ENCODE measurements at places on chromosomes 11 and 22. TPM values are rescaled to one million over a fixed set of nuclear protein-coding genes. Genes with fewer than 3 reads are reported as not detected.

DNA sequence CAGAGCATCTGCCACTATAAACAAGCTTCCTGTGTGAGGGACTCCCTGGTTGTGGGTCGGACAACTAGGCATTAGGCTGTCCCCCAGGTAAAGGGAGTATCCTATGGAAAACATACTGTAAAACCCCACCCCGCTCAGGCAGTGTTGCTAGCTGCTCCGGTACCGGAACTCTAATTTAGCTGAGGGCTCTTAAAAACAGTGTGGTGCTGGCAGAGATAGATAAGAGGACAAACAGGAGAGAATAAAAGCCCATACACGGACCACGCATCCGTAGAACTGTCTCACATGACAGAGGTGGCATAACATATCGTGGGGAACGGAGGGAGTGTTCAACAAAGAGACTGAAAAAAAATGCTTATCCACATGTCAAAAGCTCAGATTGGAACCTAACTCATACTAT lies 3.4 kb upstream of the MOGAT2 start:
- no peak for DNase-seq

The CABP2 gene
- total RNA-seq = not detected

The EMID1 gene
- 0.52 TPM for total RNA-seq

DNA sequence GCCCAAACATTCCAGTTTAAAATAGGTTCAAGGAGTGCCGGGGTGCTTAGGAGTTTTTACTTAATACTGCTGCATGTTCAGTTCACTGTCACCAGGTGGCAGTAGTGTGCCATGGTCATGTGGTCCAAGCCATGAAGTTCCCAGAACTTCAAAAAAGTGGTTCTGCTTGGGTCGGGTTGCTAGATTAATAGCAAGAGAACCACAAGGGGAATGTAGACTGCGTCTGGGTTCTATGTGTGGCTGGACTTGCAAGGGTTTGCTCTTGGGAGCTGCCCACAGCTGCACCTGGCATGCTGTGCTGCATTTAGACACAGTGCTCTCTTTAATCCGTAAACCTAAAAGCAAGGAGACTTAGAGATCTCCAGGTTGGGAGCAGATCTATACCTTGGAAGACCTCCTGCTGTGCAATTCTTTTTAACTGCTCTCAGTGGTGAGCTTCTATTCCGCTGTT lies 6.5 kb upstream of the SPON1 start:
- peak; percentile 47 for DNase-seq

DNA sequence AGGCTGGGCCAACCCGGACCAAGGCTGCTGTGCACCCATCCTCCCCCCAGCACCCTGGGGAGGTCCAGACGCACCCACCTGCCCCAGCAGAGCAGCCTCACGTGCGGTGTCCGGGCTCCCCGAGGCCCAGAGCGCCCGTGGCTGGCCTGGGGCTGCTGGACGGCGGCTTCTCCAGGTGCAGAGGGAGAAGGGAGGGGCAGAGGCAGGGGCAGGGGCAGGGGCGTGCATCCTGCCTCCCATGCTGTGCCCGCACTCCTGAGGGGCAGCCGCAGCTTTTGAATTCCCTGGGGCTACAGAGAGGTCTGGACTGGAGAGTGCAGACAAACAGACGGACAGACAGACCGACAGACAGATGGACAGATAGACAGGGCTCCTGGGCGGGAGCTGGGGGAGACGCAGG lies 83.6 kb upstream of the PRR5 start:
- no peak for DNase-seq

DNA sequence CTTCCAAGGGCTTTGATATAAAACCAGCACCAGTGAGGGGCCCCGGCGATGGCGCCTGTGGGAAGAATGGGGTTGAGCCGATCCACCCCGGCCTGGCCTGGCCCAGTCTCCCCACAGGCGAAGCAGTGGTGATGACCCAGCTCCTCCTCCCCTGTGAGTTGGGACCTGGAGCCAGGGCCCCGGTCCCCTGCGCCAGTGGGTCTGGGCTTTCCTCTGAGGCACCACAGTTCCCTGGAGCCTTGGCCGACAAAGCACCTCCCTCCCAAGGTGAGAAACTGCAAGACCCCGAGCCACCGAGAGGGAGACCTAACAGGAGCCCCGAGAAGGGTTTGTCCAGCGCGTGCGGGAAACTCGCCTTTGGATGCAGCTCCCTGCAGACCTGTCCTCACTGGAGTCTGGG lies 942.9 kb downstream of the BRD1 start:
- DNase-seq = no peak

The OR52H1 gene
- total RNA-seq = not detected

GRCh38 chr11:7454854-7455253 lies 30.5 kb upstream of the OLFML1 start:
- no peak for DNase-seq

- DNase-seq = no peak
Measured at GRCh38 chr11:121367001-121367843, 74.7 kb downstream of the SC5D start.

DNA sequence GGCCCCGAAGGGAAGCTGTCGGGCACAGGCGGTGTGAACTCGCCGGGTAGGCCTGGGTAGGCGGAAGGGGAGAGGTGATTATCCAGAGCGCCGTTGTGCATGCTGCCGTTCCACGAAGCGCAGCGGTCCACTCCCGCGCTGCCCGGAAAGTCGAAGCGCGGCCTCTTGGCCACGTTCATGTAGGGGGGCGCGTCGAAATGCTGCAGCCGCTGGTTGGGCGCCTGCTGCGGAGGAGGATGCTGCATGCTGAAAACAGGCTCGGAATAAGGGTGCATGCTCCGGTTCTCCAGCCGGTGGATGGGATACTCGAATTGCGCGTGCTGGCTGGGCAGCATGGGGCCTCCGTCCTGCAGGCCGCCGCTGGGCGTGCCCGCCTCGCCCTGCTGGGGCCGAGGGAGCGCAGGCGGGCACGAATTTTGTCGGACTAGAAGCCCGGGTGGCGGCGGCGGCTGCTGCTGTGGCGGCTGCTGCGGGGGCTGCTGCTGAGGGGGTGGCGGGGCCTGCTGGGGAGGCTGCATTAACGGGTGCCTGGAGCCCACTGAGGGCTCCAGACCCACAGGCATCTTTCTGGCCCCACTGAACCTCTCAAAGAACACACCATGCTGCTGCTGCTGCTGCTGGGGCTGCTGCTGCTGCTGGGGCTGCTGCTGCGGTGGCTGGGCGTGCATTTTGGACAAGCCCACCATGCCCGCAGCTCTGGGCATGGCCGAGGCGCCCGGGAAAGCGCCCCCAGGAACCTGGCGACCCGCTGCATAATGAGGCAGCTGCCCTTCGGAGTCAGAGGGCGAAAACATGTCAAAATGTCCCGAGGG lies 2.3 kb downstream of the MN1 start:
- DNase-seq = no peak

The C11orf87 gene
- not detected for total RNA-seq

GRCh38 chr11:71066311-71066710 lies 186.1 kb downstream of the SHANK2 start:
- DNase-seq = no peak

- DNase-seq = no peak
Measured at GRCh38 chr11:8059571-8060011, 21.4 kb upstream of the TUB start.

DNA sequence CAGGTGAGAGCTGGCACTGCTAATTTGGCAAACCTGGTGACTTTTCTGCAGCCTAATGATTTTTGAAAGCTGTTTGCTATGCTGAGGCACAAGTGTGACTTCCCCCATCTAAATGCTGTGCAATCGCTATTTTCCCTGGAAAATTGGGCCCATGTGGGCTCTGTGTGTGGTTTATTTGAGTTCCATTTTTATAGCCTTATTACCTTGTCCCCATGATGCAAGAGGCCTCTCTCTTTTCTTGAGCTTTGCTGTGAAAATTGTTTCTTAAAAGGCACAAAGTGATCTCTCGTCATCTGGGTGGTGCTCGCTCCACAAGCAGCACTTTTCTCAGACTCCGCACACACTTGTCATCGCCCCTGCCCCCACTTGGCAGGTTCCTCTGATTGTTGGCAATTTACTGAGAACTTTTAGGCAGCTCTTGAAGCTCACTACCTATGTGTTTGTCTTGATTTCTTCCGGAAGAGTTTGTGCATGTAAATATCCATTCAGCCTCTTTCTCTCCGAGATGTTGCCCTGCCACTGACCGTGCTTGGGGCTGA lies 24.9 kb downstream of the BMAL1 start:
- DNase-seq = no peak

DNA sequence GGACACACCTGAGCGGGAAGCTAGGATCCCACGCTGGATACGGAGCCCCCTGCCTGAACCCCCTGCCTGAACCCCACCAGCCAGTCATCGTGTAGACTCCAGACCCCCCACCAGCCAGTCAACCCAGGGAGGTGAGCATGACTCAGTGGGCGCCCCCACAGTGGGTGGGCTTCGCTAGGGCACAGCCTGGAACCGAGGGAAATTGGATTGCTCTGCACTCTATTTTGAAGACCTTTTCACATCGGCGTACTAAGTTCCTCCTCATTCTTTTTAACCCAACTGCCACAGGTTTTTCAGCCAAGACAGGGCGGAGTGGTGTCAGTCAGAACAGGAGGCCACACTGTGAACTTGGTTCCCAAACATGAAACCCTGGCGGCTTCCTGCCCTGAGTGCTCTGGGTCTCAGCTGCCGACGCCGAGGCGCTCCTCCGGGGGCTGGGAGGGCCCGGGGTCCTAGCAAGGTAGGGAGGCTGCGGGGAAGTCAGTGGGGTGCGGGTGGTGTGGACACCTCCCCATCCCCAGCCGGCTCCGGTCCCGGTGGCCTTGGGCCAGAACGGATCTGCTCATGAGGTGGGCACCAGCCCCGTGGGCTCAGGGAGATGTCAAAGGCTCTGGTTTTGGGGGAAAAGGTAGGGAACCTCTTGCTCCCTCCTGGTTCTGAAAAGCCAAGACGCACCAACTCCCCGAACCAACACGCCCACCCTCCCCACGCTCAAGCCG lies 57.0 kb downstream of the BRD1 start:
- DNase-seq = peak; percentile 15

DNA sequence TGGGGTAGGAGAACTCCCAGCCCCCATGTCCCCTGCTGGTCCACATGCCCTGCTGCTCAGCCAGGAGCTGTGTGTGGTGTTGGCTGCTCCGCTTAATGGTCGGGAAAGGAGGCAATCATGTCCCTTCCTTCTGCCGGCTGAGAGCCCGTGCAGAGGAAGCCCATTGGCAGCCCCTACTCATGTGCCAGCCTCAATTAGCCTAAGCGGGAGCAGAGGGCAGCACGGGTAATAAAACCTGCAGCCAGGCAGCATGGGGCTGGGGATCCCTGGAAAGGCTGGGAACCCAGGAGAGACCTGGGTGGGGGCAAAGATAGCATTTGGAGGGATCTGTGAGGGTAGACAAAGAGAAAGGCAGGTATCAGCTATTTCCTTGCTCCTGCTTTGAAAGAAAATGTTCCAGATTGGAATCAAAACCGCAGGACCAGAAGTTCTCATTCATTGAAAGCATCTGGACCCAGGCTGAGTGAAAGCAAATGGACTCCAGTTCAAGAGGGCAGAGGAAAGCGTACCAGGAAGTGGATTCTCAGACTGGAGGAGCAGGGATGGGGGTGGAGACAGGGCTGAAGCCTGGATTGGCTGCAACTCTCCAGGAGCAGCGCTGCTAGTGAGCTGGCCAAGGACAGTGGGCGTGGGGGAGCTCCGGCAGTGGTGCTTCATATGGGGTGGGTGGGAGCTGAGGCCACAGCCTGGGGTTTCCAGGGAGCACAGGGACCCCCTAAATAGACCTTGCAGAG lies 103.4 kb upstream of the NECTIN1 start:
- no peak for DNase-seq

GRCh38 chr11:83034673-83035014 lies 37.1 kb downstream of the RAB30 start:
- DNase-seq = no peak

The B4GALNT4 gene
- total RNA-seq = 2.4 TPM

DNA sequence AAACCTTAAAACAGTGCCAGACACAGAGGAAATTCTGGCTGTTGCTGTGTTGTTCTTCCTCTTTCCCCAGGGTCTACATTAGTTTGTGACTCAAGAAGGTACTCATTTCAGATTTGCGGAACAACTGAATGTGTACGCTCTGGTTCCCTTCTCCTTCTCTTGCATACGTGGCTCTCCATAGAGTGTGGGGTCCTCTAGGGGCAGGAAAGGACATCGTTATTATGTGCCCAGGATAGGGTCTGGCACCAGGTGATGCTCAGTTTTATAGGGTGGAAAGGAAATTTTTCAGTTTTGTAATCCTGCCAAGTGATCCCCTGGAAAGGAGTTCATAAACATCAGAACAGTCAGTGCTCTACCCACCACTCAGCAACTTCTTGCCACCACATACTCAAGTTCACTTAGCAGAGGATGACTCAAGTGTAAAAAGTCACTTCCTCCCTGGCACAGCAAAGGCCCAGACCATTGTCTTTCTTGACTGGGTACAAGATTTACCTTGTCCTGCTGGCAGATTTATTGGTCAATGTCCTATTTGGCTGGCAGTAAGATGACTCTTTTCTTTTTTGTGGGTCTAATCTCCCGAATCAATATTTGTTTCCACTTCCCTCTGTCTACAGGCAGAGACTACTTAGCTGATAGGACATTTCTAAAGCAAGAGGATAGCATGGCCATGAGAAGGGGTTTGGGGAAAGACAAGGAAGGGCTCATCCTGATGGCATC lies 246.0 kb upstream of the TENM4 start:
- no peak for DNase-seq

- no peak for DNase-seq
Measured at GRCh38 chr11:106281455-106282173, 204.2 kb downstream of the AASDHPPT start.

Data from left cardiac atrium (tissue), 4 donors.